ENCODE measurements at places on chromosomes 11 and 22.

DNA sequence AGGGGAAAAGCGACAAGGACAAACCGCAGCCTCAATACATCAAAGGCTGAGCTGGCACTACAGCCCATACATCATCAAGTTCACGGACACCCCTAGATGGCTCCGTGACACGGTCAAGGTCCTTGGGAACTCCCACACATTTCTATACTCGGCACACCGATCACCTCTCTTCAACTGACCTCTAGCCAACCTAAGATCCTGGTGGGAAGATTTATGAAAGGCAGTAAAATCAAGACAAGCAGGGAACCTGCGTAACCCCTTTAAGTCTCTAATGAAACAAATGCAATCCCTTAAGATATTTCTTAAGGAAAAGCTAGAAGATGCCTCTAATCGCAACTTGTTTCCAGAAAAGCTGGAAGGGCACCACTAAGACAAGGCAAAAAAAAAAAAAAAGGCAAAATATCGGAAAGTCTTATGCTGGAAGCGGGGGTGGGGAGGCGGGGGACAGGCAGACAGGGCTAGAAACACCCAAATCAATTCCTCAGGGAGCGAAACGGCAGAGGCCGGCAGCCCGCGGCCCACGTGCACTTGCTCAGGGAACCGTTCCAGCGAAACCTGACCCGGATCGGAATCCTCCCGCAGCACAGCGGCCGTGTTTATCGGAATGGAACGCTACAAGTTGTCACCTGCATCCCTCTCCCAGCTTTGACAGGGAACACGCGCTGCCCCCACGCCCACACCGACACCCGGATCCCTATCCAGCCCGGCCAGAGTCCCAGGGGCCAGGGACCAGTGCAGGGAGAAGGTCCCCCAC, 1.4 kb downstream of the ARHGAP20 start:
- DNase-seq: peak; percentile 4

GRCh38 chr11:116263019-116263418, 509.8 kb downstream of the BUD13 start:
- DNase-seq: no peak

- DNase-seq: peak; percentile 70
Observed at GRCh38 chr11:765025-765801, 12.1 kb downstream of the GATD1 start.

GRCh38 chr22:30922151-30922611, 46.4 kb downstream of the MORC2 start:
- DNase-seq: peak; percentile 18

DNA sequence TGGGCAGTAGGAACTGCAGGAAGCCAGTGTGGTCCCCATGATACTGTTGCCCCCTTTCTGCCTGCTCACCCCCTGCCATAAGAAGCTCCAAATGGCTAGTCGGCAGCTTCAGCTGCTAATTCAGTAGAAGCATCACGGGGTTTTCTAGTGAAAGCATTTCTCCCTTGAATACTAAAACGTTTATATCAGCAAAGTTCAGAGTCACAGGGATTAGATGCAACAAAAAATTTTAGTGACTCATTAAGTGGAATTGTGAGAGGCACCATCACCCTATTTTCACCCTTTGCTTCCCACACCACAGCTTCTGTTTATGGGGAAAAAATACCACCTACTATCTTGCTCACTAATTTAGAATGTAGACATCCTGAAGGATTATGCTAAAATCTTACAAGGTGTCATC, 25.2 kb downstream of the RAB39A start:
- no peak for DNase-seq

- DNase-seq: no peak
Observed at GRCh38 chr11:2535673-2536439, 91.0 kb downstream of the KCNQ1 start.

DNA sequence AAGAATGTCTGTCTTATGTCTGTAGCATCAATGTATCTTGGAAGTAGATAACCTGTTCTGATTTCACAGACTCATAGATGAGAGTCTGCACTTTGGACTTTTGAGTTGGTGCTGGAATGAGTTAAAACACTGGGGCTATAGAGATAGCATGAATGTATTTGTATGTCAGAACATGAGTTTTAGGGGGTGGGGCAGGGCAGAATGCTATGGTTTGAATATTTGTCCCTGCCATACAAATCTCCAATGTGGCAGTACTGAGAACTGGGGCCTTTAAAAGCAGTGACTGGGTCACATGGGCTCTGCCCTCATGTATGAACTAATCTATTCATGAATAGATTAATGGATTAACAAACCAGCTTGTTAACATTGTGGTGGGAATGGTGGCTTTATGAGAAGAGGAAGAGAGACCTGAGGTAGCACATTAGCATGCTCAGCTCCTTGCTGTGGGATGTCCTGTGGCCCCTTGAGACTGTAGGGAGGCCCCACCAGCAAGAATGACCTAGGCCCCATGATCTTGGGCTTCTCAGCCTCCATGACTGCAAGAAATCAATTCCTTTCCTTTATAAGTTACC, 15.5 kb upstream of the OR52K1 start:
- no peak for DNase-seq

DNA sequence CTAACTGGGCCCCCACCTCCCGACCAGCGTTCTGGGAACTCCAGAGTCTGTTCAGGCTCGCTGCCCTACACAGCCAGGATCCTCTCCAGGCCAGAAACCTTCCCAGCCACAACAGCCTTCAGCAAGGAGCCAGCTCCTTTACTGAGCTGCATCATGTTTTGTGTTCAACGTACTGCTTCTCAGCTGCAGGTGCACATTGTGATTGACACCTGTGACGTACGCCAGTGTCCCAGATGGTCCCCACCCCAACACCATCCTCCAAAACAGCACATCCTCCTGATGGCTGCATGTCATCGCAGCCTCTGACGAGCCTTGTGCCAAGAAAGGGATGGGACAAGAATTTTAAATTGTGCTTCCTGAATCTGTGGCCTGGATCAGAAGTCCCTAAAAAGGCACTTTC, 117.5 kb downstream of the SPATA19 start:
- no peak for DNase-seq
